ENCODE measurements at places on chromosomes 3 and 15. TPM values are rescaled to one million over a fixed set of nuclear protein-coding genes. Genes with fewer than 3 reads are reported as not detected.

The FBN1 gene
- 0.61 TPM for total RNA-seq

The RCN2 gene
- 56.7 TPM for total RNA-seq

GRCh38 chr3:88434001-88434400 lies 284.2 kb downstream of the C3orf38 start:
- no peak for DNase-seq

The SPATA12 gene
- total RNA-seq = 0.05 TPM

DNA sequence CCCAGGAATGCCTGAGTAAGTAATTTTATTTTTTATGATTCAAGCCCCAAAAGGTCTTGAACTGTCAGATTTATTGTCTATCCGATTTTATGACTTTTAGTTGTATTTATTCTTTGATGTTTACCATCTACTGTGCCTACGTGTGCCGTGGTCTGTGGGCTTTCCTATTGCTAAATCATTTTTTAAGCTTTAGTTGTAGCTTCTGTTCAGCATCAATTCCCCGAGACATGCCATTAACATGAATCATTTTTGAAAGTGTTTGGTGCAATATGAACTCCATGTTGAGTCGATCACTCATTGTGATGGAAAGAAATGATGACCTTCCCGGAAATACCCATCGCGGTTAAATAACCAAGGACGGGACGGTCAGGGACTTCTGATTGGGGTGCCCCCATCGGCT lies 268.7 kb upstream of the THRB start:
- DNase-seq = no peak

The SPPL2A gene
- total RNA-seq = 85.1 TPM

DNA sequence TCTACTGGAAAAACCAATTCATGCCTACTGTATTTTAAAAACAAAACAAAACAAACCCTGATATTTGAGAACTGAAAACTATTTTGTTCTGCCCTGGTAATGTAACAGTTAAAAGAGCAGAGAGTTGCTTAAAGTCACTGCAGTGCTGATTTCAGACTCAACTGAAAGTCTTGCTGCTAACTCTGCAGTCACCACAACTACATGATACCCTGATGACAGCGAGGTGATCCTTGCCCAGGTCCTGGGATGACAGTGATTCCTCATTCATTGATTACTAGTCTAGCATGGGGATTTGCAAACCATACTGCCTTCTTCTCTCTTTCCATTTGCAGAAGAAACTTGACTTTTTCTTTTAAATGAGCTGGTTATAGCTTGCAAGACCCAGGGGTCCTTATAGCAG lies 67.5 kb downstream of the MME start:
- DNase-seq = no peak

The CAND2 gene
- total RNA-seq = not detected

The SNX22 gene
- 0.18 TPM for total RNA-seq

DNA sequence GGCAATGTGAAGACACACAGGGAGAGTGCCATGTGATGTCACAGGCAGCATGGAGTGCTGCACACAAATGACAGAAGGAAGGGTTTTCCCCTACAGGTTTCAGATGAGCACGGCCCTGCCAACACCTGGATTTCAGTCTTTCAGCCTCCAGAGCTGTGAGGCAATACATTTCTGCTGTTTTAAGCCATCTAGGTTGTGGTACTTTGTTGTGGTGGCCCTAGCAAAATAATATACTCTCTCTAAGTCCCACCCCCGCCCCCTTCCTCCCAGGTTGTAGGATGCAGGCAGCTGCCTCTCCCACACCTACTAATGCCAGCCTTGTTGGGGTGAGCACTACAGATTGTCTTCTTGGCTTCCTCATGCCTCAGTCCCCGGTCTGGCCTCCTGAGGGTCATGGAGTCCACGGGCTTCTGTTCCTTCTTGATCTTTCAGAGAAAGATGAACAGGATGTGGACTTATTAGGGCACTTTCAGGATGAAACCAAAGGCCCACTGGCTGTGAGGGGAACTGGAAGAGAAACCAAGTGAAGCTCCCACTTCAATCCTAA lies 180.0 kb downstream of the CD47 start:
- DNase-seq = no peak

- DNase-seq = peak; percentile 73
Observed at GRCh38 chr15:44813231-44813630, 76.9 kb downstream of the TRIM69 start.

DNA sequence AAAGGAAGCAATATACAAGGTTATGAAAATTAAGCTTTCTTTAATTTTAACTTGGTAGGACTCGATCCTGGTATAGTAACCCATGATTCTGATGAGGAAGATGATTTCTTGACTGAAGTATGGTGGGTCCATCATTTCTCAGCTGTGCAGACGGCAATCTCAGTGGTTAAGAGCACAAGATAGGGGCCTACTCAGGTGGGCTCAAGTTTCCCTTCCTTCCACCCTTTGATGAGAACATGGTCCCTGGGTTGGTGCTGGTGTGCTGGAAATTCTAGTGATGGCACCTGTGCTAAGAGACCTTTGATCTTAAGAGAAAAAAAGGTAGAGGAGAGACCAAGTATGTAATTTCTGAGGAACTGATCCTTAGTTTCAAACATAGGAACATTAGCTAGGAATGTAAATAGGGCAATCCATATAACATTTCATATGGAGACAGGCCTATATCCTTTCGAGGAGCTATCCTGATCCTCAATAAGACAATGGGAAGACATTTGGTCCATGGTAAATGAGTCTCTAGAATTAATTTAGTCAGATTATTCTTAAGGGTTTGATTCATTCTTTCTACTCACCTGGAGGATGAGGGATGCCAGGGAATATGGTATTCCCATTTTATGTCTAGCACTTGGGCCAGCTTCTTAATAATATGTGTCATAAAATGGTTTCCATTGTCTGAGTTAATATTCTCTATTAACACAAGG lies 104.5 kb upstream of the NECTIN3 start:
- DNase-seq = no peak

DNA sequence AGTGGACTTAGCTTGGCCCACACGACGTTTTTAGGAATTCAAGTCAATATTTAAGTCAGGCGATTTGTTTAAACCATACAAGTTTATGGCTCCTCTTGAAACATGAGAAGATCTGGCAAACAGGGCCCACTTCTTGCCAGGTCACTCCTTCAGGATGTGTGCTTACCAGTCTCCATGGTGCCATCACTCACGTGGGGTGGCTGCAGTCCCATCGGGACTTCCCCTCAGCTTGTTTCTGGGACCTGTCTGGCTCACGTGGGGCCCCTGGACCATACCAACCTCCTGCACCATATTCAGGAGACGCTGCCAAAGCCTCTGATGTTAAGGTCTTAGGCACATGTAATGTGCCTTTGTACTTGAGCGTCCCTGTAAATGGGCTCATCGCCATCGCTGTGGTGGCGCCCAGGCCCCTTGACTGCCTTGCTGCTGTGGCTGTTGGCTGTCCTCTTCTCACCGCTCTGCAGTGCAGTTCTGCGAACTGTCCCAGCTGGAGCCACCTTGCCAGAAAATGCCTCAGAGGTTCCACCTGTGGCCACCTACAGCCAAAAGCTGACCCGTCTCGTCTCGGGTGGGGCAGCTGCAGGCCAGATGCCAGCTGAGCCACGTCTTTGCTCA lies 8.9 kb downstream of the MCM2 start:
- no peak for DNase-seq

GRCh38 chr15:44554934-44555723 lies 18.2 kb downstream of the EIF3J start:
- no peak for DNase-seq

DNA sequence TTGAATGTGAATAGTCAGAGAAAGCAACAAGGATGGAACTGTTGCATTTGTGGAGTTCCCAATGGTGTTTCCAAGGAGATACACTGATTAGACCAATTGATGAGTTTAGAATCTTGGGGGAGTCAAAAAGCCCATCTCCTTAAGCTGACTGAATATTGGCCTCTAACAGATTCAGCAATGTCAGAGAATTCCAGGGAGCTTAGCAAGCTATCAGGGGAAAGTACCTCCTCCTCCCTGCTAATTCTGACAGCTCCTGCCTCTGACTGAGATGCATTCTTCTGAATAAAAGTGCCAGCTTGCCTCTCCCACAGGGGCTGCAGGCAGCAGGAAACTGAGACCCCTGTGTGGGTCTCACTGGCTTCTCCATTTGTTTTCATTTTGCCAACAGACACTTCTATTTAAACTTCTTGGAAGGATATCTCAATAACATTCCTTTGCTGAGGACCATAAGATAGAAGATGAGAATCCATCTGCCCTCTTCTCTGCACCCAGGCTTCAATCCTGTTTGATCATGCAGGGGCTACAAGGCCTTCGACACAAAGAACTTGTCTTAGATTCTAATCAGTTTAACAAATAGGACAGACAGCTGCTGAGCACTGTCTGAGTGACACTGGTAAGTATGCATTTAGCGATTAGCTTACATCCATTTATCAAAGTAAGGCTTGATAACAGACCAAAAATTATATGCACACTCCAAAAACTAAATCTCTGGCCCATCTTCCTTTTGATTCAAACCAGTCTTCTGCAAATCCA lies 1080.8 kb downstream of the TUSC7 start:
- no peak for DNase-seq

DNA sequence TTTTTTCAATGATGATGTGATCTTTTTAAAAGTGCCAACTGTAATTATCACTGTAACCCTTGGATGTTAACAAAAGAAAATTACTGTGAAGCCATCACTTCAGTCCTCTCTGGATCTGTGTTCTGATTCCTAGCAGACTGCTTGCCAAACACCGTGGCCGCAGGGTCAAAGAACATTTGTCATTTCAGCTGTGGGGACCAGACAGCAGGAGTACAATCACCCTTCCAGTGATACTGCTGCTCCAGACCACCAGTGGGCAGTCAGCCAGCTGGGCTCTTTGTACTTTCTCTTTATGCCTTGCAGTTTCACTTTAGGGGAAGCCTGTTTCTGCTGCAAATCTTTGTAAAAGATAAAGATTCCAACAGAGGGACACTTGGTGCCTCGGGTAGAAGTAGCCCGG lies 770.0 kb downstream of the GRM7 start:
- no peak for DNase-seq

The GOLGA8G gene
- not detected for total RNA-seq

The SNURF gene
- total RNA-seq = not detected

DNA sequence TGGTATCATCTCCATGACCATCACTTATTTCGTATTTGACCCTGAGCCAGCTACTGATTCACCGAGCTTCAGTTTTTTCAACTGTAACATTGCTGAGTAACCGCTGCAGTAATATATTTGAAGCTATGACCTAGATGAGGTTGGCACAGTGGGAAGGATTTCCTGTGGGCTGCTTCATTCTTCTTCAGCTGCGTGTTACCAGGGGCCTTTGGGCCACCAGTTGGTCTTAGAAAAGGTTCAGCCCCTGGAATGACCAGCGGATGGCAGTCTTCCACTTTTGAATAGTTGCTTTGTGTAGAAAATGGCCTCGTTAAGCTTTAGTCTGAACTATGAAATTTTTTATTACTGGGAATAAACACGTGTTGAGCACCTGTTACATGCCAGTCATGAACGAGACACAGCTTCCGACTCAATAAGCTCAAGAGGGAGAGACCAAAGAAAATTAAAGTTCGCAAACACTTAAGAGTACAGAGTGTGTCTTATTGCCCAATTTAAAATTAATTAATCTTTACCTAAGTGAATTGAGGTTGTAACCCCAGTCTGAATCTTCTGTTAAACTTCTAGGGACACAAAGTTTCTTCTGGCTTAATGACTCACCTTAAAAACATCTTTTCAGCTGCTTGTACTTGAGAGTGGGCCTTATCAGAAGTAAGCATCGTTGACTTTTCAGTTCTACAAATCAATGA lies 57.6 kb upstream of the NR2E3 start:
- peak; percentile 98 for DNase-seq

DNA sequence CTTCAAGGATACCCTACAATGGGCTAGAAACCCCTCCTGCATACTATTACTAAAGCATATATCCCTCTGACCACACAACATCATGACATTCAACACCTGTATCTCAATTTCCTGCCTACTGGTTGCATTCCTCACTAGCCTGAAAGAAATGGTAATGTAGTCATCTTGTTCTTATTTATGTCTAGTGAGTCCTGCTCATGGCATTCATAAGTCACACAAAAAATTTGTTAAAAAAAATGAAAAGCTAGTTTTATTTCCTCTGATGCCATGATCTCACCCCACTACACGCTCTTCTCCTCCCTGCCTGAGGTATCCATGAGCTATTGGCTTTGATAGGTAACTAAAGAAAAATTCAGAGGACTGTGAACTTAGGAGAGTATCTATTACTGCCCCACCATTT lies 284.5 kb downstream of the ZNF385D start:
- no peak for DNase-seq

The MUC4 gene
- 0.08 TPM for total RNA-seq

DNA sequence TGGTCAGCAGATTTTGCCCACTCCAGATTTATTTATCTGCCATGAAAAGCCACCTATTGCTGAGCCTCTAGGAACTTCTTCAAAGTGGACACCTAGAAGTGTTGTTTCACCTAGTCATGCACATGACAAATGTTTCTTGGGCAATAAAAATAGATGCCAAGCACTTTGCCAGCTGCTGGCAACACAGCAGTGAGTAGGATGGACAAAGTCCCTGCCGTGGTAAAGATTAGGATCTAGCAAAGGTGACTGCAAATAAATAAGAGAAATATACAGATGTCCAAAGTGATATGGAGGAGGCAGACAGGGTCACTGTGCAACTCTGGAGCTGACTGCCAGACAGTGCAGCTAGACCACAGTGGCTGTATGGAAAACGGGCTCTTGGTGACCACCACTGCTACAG lies 137.9 kb downstream of the SUCLG2 start:
- peak; percentile 2 for DNase-seq

- peak; percentile 35 for DNase-seq
Observed at GRCh38 chr15:64163659-64164362, 989 bp upstream of the PPIB start.

GRCh38 chr15:65795663-65796216 lies 3.6 kb upstream of the DENND4A start:
- no peak for DNase-seq

The DHX36 gene
- 22.7 TPM for total RNA-seq

DNA sequence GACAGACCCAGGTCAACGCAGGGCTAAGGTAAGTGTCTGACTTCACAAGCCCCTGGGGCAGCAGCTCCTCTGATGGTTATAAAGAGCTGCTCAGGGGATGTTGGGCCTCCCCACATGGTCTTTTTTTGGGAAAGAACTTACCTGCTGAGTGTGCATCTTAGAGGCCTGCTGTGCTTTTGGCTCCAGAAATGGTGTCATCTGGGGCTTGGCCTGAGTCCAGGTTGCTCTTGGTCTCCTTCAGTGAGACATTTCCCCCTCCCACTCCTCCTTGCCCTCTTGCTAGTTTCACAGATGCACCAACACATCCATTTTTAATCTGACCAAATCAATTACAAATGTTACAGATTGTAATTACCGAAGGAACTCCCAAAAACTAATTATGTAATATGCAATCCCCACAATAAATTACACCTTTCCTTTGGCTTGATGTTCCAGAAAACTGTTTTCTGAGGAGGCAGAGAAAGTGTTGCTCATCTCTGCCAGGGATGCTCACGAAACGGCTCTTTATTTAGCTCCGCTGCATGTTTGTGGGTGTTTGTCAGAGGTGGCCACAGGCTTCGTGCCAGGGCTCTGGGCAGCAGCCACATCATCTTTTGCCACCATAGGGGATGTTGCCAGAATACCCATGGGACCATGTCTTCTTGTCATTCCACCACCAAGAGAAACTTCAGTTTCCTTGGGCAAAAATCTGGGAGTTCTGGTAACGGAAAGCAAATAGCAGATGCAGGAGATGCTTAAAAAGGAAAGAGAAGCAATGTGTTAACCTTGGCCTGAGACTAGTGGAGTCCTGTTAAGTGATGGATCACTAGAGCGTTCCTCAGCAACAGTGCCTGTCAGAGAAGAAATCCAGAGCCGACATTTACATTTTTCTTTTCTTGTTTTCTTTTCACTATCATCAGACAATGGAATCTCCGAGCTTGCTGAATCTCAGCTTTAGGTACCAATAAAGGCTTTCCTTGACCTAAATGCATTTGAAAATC lies 799.9 kb downstream of the AGBL1 start:
- DNase-seq = no peak

All from HT-29 (cell line).